Neural crest cell (in vitro differentiated cells): ENCODE measurements at places on chromosomes 7 and 10.

DNA sequence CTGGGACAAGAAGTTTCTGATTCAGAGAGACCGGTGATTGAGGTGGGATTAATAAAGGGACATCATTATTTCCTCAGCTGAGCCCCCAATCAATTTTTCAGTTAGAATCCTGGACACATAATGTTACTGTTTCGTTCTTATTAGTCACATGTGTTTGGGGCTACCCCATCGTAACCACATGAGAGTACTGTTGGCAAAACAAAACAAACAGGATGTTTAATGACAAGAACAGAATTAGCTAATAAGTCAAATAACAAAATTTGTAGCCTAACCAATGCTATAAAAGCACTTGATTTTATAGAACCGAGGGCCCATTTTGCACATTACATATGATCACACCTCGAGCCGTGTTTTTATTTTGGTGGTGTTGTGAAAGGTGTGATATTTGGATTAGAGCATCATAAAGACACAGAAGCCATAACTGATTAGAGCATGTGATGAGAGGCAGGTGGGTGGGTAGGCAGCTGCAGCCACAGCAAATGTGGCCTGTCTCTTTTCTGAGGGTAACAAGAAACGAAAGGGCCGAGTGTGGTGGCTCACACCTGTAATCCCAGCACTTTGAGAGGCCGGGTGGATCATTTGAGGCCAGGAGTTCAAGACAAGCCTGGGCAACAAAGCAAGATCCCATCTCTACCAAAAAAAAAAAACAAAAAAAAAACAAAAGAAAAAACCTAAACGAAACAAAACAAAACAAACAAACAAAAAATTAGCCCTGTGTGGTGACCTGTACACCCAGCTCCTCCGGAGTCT, 1.8 kb upstream of the VWC2 start:
- DNase-seq: no peak

DNA sequence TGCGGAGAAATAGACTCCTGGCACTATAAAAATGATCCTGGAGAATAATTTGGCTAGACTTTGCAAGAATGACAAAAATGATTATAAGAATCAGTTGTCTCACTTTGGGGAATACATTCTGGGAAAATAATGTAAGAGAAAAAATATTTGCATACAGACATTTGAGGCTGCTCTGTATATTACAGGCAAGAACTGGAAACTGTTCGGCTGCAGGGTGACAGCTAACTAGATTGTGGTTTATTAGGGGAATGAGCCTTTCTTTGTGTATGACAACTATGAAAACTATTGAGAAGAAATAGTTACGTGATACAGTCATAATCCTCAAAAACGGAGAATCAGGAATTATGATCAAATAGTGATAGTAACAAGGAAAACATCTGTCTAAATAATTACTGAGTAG, 8.6 kb downstream of the TRIM56 start:
- no peak for DNase-seq

DNA sequence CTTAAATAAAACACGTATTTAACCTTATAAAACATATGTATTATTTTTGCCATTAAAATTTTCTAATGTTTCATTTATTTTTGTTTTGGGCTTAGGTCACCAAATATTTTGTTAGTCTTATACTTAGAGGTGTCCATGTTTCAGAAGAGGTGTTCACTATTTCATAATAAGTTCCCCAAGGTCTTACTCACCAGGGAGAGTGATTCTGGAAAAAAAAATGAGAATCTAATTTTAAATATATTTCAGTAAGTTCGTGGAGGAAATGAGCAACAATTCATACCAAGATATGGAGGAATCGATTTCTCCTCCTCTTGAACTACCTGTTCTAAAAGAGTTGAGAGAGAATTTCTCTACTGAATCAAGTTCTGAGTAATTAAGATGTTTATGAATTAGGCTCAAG, 271.6 kb upstream of the SLC26A5 start:
- no peak for DNase-seq

DNA sequence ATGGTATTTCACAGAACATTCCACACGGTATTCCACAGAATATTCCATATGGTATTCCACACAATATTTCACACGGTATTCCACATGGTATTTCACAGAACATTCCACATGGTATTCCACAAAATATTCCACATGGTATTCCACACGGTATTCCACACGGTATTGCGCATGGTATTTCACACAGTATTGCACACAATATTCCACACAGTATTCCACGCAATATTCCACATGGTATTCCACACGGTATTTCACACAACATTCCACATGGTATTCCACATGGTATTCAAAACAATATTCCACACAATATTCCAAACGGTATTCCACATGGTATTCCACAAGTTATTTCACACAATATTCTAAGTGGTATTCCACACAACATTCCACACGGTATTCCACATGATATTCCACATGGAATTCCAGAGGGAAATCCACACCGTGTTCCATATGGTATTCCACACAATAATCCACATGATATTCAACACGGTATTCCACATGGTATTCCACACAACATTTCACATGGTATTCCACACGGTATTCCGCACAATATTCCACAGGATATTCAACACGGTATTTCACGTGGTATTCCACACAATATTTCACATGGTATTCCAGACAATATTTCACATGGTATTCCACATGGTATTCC, 136.7 kb upstream of the CHST15 start:
- DNase-seq: no peak
